ENCODE measurements at places on chromosomes 2 and 18.

DNA sequence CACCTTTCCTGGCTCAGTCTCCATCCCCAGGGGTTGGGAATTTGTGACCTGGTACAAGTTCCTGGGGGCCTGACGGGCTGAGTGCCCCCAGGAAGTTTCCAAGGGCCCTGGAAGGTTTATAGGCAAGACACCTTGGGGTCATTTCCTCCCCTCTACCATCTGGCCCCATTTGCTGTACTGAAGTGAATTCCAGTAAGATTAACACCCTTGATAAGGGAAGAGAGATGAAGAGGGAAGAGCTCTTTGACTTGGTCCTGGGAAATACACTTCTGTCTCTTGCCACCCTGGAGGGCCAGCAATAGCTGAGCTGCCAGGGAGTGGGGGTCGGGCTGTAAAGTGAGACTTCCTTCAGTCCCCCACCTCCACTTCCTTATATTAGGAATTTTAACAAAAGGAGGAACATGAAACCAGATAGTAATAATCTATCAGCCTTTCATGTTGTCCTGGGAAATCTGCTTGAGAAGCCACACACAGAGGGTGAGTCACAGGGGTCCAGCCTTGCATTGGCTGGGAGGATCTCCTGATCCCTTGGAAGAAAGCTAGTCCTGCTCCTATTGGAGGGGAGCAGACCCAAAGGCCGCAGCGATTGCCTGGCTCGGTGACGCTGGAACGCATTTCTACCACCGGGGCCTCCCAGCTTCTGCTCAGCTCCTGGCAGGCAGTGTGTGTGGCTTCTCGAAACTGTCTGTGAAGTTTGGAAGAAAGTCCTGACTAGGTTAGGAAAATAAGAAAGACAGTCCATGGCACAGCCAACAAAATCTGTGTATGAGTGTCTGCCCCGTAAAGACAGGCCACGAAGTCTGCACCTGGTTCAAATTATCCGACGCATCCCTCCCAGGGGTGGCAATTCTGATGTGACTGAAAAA is 87.3 kb downstream of the ACAA2 start:
- no peak for DNase-seq

DNA sequence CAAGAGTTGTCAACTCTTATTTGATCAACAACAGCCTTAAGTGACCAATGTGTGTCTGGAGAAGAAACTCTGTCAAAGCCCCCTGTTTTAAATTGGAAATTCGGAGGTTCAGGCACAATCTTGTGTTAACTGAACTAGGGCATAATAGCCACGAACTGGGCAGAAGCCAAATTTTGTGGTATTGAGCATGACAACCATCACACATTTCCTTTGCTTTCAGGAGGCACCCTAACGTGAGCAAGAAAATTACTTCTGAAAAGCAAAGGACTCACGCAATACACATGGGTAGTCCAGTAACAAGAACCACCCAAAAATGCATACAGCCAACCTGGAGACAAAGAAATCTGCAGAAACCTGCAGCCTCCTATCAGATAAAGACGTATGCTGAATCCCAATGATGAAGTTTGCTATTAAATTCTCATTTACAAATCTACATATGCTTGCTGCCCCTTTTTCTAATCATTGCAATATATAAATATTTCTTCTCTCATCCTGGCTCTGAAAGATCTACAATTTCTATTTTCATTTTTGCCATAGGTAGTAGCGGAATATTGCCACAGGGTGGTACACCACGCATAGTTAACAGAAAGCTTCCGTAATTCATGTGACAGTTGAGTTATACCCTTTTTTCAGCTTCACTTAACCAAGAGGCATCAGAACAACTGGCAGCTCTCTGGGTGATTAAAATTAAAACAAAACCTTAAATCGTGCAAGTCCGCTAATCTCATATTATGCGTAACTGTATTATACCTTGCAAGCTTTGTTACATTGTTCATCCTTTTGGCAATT is 495.8 kb downstream of the NRXN1 start:
- DNase-seq, result no peak

DNA sequence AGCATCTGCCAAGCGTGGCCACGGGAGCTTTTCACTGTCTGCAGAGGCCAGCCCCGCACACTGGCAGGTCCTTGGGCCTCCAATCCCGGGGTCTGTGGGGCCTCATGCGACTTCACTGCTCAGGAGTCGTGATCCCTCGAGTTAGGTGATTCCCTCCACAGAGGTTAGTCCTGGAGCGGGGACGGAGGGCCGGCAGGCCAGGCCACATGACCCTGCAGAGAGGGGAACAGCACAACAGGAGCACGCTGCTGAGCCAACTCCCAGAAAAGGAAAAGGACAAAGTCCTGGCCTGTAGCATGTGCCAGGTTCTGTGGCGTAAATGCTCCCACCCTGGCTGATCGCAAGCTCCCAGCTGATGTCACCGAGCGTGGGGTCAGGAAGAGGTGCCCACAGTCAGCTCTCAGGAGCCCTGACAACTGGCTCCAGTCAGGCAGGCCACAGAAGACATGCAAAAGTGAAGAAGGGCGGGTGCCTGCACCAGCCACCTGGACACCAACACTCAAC is 15.3 kb upstream of the PRLH start:
- no peak for DNase-seq

DNA sequence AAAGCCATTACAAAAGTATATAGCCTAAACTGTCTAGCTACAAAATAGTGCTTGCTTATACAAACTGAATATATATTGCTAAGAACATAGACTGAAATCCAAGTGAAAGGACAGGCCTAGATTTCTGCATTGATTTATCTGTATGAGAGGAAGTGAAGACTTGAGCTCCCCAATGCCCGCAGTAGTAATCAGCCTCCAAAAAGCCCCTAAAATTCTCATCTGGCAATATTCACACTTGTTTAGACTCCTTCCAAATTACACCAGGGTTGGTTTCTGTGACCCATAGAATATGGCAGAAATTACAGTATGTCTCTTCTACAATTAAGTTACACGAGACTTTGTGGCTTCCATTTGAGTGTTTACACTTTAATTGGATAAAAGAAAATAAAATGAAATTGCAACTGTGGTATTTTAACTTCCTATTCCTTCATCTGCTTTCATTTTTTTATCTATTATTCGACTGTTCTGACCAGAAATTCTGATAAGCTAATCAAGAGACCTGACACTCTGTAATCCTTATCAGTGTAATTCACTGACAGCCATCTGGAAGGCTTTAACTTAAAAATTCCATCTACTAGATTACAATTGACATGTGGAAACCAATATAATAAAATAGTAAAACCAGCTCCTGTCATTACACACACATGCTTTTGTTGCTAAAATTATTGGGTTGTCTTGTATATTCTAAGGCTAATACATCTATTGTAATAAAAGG is 21.1 kb downstream of the ABCB11 start:
- DNase-seq, result no peak

GRCh38 chr2:69789772-69790600 is 39.5 kb upstream of the GMCL1 start:
- no peak for DNase-seq

DNA sequence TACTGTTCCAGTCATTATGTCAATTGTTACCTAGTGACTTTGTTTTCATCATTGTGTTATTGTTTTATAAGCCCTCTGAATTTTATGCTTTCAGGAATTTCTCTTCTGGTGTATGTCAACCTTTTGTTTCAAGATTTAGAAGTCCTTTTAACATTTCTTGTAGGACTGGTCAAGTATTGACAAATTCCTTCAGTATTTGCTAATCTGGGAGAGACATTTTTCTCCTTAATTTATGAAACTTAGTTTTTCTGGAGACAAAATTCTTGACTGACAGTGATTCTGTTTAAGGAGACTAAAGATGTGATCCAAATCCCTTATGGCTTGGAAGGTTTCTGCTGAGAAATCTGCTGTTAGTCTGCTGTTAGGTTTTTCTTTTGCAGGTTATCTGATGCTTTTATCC is 84.9 kb upstream of the NT5C1B start:
- no peak for DNase-seq

DNA sequence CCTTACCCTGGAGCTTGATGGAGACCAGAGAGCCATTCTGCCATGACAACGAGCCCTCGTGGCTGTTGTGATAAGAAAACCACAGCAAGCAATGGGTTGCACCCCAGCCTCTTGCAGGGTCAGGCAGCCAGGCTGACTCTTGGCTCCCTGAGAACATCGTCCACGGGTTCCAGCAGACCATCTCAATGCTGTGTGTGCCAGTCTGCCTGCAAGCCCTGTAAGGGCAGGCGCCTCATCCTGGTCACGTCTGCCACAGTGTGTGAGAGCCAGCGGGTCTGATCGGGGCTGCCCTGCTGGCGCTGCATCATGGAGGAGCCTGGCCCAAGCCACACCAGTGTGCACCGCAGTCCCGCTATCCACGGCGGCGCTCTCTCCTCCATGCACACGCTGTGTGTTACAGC is 71.0 kb upstream of the MGAT4A start:
- DNase-seq, result no peak

DNA sequence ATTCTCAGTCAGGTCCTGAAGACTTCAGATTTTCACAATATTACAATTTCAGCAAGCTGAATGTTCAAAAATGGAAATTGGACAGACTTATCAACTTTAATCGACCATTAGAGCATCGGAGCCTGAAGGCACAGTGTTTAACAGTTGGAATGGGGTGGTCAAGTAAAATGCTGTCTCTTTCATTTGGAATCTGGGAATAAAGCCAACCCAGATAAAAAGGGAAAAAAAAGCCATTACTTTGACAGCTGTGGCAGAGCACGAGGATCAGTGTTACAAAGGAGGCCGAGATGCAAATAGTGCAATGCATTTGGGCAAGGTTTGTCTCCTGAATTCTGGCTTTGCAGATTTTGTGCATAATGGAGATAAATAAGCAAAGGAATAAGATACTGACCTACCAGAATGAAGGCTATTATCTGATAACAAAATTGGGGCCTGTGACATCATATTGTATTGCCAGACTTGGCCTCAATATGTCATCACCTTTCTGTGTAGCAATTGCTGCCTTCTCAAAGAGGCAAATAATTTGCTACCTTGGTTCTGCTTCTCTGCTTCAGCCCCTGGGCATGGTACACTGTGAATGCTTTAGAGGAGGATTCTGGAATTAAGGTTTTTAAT is 277.5 kb upstream of the KLHL29 start:
- DNase-seq, result no peak

DNA sequence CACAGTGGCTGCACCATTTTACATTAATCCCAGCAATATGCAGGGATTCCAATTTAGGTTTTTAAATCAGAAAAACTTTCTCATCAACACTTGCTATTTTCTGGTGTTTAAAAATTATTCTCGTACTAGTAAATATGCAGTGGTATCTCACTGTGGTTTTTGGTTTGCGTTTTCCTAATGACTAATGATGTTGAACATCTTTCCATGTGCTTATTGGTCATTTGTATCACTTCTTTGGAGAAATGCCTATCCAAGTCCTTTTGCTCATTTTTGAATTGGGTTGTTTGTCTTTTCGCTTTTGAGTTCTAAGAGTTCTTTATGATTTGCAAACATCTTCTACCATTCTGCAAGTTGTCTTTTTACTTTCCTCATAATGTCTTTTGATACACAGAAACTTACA is 62.1 kb upstream of the TCF7L1 start:
- no peak for DNase-seq

DNA sequence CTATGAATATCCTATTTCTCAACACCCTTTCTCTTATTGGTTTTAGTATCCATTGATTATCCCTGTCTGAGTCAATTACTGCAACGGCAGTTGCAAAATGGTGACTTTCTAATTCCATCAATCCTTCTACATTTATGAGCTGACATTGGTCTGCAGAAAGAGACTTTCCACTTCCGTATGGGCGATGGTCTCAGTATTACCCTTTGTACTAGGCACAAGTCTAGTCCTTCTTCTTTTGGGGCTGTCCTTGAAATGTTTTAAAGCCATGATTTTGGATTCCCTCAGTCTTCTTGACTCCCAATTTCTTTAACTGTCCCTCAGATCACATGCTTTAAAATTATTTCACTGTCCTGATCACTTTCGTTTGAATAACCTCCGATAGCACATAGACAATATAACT is 32.7 kb upstream of the SOCS6 start:
- no peak for DNase-seq

GRCh38 chr2:226609366-226609765 is 190.3 kb downstream of the IRS1 start:
- DNase-seq, result no peak

- DNase-seq, result no peak
Measured at GRCh38 chr2:69907216-69907615, 7.7 kb upstream of the MXD1 start.

DNA sequence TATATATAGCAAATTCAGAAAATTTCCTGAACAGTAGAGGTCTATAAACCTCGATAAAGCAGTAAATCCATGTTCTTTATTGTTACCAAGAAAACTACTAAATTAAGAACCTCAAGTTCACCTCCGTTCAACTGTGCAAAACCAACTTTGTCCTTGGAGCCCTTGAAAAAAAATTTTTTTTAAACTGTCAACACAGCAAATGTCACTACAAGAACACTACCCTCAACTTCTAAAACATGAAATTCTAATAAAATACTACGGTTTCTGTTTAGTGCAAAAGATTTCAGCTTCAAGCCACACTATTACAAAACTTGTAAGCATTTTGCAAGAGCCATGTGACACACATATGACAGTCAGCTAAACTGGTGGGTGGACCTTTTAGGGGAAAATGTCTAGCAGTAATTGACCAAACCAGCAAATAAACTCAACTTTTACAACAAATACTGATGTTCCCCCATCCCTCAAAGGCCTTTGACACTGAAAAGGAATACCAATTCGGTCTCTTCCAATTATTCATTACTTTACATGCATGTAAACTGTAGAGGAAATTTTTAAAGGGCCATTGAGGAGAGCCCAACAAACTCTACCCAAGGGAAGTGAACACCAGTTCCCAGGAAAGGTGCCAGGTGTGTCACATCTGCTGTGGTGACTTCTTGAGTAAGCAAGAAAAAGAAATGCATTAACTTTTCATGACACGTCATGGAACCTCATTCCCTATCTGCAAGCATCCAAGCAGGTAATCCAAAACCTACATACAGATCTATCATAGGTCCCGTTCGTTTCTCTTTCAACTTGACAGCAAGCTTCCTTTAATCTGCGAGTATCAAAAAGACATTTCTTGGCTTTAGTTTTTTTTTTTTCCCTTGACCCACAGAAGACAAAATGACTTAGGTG is 1.4 kb downstream of the RAB1A start:
- DNase-seq, result no peak

- no peak for DNase-seq
Measured at GRCh38 chr2:18833941-18834340, 244.6 kb upstream of the NT5C1B start.

DNA sequence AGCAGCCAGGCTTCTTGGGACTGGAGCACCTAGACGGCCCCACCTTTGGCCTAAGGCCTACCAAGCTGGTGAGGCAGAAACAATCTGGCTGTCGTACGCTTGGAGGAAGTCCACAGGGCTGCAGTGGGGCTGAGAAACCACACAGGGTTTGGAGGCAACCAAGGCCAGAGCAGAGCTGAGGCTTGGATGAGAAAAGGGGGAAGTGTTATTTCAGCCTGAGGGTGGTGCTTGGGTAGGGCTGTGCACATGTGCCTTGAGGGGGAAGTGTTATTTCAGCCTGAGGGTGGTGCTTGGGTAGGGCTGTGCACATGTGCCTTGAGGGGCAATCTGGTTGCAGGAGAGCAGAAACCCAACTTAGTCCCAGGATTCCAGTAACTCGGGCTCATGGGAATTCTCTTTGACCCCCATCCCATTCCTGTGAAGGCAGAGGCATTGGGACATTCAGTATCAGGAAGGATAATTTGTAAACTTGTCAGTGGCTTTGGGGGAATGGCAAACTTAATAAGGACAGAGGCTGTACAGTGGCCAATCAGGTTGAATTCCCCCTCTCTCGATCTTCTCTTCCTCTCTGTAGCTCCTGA is 971 bp upstream of the FBXO41 start:
- no peak for DNase-seq
